AG09309 (cell line): ENCODE measurements at places on chromosomes 2 and 18.

GRCh38 chr18:5417342-5417741 is 121.8 kb upstream of the ZBTB14 start:
- no peak for DNase-seq

DNA sequence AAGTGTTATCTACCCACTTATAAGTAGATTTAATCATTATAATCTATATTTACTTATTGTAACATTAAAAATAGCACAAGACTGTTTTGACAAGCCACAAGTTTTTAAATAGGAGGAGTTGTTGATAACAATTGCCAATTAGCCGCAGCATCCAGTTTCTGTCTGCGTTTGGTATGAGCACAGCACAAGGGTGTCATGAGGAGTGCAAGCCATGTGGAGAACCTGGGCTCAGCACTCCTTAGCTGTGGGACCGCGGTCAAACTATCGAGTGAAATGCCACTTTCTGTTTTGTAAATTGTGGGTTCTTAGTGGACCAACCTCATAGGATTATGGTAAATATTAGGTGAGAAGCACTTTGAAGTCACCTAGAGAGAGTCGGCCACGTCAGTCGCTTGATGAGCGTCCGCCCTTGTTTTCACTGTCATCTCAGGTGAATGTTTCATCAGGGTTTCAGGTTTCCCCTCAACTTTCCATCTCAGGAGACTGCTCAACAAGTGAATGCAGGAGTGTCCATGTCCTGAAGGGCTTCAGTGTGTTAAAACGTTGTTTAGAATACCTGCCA is 294.5 kb downstream of the ZNF407 start:
- no peak for DNase-seq

DNA sequence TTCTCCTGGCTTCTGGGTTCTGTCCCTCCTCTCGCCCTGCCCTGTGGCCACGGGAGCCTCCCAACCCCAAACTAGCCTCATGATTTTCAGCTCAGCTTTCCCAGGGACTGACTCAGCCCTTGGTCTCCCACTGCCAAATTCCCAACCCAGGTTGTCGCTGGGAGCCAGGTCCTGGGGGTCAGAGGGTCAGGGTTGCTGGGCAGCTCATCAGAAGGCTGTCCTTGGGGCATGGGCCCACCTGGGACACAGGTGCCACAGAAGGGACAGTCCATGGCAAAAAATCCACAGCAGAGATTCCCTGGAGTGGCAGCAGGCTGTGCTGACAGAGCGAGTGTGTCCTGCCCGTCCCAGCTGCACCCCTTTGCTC is 180.4 kb downstream of the TWIST2 start:
- DNase-seq: no peak

DNA sequence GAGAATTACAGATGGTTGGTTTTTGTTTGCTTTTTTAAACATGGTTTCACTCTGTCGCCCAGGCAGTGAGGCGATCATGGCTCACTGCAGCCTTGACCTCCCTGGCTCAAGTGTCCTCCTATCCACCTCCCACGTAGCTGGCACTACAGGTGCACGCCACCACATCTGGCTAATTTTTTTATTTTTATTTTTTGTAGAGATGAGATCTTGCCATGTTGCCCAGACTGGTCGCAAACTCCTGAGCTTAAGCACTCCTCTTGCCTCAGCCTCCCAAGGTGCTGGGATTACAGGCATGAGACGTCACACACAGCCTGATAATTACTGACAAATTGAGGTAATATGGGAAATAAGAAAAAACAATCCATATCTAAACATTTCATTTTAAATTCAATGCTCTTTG is 110.5 kb upstream of the ZSWIM2 start:
- DNase-seq: no peak

DNA sequence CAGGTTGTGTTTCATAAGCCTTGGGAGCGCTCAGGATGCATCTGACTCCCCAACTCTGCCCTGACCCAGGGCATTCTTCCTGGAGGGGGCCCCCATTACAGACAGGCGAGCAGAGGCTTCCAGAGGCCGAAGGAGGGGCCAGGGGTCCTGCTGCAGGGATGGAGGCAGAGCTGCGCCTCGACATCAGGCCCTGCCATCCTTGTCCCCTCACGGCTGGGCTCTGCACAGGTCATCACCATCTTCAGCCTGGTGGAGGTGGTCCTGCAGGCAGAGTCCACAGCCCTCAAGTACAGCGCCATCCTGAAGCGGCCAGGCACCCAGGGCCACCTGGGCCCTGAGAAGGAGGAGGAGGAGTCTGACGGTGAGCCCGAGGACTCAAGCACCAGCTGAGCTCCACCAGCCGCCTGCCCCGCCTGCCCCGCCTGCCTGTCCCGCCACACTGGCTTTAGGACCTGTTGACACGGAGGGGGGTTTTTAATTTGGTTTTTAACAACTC is 42.3 kb upstream of the ALPP start:
- DNase-seq: no peak

DNA sequence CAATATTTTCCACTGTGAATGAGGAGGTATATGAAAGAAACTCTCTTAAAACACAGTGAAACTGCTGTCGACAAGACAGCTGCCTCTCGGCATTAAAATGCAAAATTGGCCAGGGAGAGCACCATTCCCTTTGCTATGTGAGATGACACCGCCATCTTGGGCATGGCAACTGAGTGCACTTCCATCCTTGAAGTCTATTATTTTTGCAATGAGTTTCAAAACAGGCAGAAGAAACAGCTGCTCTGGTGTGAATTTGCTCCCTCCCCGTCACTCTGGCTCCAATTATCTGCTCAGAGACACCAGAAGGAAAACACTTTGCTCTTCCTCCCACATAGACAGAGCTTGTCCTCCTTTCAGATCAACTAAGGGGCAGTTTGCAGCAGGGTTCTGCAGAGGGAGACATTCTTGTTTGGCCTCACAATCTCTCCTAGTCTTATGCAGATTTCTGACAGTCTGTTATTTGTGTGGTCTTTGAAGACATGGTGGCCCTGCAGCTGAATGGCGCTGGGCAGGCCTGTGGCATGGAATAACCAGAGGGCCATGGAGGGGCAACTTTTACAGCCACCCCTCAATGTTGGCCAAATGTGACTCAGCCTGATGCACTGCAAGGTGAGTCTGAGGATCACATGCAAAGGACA is 48.6 kb upstream of the SEC11C start:
- no peak for DNase-seq

DNA sequence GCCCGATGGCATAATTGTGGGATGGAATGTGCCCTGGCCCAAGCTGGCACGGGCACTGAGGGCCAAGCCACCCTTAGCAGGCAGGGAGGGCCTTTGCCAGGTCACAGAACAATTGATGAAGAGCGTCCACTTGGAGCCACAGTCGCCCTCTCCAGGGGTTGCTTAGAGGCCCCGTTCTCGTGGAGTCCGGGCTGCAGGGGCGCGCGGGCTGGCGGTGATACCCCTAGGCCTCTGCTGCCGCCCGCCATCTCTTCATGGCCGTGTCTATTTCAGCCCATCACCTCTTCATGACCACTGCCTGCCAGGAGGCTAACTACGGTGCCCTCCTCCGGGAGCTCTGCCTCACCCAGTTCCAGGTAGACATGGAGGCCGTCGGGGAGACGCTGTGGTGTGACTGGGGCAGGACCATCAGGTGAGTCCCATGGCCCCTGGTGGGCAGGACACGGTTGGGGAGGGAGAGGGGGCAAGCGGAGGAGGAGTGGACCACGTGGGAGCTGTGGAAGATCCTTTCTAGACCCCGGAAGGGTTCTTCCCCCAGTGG is 17.6 kb downstream of the RAMP1 start:
- no peak for DNase-seq

- no peak for DNase-seq
These were observed 62.0 kb downstream of the GLI2 start for GRCh38 chr2:120797421-120798221.

DNA sequence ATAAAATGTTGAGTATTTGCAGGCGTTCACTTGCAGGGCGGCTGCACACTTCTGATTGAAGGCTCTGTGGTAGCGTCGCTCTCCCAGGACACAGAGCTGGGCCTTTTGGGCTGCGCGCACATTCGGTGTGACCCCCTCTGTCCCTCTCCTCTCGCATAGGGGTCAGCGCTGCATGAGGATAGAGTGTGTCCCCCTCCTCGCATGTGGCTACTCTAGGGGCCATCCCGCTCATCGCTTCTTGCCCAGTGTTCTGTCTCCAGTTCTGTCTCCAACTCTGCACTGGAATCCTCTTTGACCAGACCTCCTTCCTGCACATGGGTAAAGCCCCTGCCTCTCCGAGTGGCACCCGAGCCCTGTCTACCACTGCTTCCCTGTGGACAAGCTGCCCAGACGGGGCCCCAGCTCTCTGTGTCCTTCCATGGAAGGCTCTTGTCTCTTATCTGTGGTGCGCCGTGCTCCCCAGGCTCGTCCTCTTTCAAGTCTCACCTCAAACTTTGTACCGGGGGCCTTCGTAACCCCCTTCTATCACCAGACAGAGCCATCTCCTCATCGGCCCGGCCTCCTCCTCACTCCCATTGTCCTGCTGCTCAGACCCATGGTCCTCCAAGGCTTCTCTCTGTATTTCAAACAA is 278.0 kb upstream of the HDAC4 start:
- DNase-seq: no peak

DNA sequence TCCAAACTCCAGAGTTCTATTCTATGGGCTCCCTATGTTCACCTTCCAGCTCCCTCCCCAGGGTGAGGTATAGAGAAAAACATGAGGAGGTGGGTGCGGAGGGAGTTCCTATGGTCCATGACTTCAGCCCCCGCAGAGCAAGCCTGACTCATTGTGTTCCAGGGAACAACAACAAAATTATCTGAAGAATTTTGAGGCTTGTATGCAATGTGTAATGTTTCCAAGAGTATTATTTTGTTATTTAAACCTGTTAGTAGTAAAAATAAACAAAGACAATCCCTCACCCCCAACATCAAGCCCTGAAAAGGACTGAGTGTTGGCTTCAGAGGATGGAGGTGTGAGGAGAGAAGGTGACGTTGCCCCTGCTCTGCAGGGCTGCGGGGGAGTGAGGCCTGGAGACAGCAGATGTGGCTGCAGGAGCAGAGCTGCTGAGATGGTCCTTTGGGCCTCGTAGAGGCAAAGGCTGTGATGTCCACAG is 29.0 kb downstream of the LAMA3 start:
- DNase-seq: no peak

DNA sequence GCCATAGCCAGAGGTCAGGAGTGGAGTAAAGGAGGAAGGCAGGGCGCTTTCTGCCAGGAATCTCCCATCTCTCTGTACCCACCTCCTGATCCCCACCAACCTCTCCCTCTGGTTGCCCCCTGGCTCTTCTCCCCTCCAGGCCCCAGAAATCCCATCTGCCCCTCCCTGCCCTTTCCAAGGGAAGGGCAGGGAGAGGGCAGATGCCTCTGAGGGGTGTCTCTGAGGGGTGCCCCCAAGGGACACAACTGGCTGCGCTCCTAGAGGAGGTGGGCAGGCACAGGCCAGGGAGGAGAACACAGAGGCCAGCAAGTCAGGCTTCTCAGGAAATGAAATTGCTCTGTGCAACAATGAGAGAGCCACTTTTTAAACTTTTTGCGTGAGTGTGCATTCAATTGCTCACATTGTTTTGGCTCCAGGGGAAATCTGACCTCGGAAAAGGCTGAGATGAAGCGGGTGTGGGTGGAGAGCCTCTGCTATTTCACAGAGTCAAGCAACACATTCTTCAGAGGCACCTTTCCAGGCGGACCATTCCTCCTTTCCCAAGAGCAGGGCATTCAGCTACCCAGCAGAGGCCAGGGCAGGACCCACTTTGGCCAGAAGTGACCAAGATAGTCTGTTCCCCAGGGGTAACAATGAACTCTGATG is 125.5 kb downstream of the SMAD7 start:
- DNase-seq: no peak

DNA sequence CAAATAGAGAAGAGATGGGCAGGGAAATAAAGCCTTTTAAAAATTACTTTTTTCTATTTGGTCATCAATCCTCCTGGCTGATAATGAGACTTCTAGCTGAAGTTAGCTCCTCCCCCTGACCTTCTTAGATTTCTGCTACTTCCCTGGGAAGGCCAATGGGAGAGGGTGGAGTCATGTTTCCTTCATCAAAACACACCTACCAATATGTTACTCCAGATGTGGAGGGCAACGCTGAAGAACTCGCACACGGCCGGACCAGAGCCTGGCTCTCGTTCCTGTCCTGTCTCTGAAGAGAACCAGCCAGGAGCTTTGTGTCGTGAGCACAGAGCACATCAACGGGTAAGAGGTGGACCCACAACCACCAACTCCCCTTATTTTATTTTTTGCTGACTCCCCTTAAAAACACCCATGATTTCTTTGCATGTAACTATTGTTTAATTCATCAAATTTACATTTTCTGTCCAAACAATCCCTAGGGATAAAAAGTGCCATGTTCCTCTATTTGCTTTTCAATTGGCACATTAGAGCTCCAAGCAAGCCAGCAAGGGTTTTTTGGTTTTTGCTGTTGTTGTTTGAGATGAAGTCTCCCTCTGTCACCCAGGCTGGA is 94.9 kb downstream of the ADD2 start:
- DNase-seq: no peak

- no peak for DNase-seq
These were observed 260.4 kb downstream of the STK39 start for GRCh38 chr2:167987026-167987425.

GRCh38 chr2:168169097-168169745 is 78.2 kb downstream of the STK39 start:
- DNase-seq: no peak

DNA sequence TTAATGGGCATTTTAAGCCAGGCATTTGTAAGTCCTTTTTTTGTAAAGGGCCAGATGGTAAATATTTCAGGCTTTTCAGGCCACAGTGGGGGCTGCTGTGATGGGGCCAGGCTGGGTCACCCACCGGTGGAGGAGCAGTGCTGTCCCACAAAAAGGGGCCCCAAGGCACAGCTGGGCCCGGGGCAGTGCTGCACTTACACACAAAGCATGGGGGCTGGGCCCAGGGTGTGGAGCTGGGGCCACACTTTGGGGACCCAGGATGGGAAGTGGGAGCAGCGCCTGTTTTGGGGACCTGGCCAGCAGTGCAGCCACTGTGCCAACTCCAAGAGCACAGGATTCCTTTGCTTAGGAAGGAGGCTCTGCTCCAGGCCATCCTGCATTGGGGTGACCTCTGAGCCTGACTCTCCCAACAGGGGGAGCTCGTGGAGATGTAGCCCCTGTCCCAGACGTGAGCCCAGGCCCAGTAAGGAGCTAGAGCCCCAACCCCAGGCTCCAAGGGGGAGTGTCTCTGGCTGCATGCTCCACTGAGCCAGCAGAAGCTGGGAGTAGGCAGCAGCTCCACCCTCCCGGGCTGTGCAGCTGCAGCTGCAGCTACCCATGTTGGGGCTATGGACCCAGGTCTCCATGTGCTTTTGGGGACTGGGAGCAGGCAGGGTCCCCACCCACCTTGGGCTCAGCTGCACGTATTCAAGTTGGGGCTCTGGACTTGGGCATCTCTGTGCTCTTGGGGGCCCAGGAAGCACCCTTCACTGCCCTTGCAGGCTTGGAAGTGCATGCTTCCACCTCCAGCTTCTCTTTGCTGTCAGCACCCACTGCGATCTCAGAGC is 1036.5 kb upstream of the CNTNAP5 start:
- DNase-seq: no peak

- DNase-seq: no peak
These were observed 378.5 kb upstream of the ID2 start for GRCh38 chr2:8303322-8303832.

DNA sequence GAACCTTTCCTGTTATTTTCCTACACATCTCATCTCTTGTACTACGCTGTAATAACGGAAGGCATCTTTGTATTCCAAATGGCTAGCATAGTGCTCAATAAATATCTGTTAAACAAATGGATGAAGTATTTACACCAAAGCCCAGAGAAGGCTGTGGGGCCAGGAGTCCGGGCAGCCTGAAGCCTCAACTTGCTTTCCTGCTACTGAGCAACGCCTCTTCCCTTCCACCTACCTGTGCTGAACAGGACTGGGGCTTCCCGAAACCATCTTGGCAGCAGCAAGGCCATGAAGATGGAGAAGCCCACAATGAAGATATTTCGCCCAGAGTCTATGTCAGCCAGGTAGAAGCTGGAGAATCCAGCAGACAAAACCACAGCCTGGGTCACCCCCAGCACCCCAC is 2.5 kb upstream of the NHEJ1 start:
- no peak for DNase-seq
